ENCODE measurements at places on chromosomes 5 and 9.

DNA sequence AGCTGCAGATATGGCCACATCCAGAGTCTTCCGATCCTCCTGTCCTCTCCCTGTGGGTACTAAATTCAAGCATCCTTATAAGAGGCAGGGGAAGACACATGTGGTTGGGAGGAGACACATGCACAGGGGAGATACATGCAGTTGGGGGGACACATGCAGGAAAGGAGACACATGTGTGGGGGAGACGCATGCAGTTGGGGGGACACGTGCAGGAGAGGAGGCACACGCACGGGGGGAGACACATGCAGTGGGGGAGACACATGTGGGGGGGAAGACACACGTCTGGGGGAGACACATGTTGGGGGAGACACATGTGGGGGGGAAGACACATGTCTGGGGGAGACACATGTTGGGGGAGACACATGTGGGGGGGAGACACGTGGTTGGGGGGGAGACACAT, 21.2 kb upstream of the OLFM1 start:
- no peak for DNase-seq

GRCh38 chr9:3036333-3036700, 192.4 kb upstream of the PUM3 start:
- DNase-seq, result no peak

DNA sequence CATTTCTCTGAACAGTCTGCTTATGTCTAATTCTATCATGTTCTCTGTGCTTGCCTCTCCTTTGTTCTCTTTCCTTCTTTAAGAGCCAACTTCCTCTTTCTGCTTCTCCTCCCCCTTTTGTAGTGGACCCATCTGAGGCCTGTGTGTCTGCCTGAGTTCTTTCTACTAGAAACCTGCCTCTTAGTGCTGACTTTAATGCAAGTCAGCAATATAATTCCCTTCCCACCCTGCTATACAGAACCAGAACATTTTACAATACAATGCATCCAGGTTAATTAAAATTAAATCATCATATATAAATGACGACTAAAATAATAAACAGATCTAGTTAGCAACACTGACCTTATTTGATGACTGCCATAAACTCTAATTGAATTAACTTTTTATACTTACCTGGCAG, 82.6 kb upstream of the GAS1 start:
- no peak for DNase-seq

- peak; percentile 54 for DNase-seq
These were observed 28.7 kb downstream of the GFRA3 start for GRCh38 chr5:138245717-138246116.

DNA sequence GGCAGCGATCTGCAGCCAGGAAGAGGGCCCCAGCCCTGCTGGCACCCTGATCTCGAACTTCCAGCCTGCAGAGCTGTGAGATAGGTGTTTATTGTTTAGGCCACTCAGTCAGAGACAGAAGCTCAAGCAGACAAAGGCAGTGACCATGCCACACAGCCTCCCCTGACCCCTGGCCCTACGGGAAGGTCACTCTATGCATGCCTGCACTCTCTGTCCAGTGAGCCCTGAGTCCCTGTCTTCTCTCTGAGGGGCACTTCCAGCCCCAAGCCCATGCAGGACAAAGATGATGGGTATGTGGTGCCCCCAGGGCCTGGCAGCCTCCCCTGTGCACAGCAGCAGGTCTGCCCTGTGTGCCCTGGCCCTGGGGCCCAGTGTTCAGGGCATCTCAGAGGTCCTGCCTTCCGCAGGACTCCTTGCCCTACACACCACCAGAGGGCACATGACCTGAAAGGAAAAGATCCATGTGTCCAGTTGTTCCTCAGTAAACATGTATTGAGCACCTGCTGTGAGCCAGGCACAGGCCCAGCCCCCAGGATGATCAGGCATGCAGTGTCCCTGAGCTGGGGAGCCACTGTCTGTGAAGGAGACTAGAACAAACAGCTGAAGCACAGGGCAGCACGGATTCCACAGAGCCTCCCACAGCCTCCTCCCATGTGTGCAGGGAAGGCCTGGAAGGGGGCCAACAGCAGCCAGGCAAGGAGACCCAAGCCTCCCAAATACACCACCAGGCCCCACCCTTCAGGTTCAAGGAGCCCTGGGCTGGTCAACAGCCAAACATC, 109.3 kb downstream of the ATPSCKMT start:
- no peak for DNase-seq

DNA sequence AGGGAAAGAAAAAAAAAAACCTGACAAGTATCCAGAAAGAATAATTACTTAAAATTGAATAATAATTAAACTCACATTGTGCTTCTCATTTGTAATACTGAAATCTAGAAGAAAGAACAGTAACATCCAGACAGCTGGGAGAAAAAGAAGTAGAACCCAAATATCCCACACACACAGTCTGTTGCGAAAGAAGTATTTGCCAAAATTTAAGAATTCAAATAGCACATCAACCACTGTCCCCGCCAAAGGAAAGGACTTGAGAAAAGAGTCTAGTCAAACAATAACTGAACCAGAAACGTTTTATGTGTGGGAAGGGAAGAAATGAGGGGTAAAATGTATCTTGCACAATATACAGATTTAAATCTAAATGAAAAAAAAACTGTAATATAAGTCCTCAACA, 202.8 kb downstream of the MLLT3 start:
- no peak for DNase-seq

DNA sequence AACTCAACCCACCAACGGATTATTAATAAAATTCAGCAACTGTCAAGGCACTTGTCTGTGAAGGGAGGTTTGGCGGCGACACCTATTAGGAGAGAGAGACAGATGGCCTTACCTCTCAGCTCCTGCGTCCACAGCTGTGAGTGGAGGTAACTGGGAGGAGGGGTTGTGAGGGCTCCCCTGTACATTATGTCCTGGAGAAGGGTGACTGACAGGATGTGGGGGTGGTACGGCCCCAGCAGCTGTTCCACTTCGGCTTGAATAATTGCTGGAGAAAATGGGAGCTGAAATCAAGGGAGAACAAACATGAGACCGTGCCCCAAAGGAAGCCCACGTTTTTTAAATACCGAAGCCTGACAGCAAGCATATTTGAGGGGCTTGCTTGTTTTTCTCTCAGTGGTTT, 353.5 kb upstream of the RFX3 start:
- no peak for DNase-seq

DNA sequence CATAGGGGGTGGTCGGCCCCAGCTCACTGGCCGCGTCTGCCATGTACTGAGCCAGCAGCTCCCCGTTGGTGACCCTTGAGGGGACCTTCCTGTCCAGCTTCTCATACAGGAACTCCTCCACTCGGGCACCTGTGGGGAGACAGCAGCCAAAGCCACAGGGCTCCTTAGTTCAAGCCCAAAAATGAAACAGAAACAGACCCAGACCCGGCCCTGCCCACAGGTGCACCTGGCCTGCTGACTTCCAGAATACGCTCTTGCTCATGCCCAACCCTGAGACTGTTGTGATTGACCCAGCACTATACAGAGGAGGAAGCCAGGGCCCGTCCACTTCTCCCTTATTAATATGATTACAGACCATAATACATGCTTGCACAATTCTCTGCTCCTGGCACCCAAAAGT, 7.0 kb downstream of the SH3GLB2 start:
- no peak for DNase-seq

DNA sequence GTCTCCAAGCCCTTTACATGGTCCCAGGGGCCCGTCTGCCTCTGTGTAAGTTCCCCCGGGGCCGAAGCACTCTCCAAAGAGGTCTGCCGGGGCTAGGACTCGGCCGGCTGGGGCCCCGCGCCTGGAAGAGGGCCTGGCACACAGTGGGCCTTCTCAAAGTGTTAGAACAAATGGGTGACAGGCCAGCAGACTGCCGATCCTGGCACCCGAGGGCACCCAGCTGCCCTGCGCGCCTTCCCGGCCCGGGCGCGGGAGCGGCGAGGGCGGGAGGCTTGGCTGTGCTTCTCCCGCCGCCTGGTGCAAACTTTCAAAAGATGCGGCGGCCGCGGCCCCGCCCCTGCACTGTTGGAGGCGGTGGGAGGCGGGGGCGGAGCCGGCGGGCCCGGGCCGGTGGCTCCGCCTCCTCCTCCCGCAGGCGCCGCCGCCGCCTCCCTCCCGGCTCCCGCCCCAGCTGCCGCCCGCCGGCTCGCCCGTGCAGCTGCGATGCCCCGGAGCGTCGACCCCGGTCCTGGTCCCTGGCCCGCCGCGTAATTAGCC, at the start of gene NEURL1B:
Gene NEURL1B (plus strand): TSS at position 442 of the 537 bp plus-strand sequence. CDS start 144 bp downstream, outside the sequence.
- DNase-seq, result peak; percentile 83

- DNase-seq, result no peak
These were observed 3.6 kb upstream of the SPATA31E1 start for GRCh38 chr9:87878989-87879511.

DNA sequence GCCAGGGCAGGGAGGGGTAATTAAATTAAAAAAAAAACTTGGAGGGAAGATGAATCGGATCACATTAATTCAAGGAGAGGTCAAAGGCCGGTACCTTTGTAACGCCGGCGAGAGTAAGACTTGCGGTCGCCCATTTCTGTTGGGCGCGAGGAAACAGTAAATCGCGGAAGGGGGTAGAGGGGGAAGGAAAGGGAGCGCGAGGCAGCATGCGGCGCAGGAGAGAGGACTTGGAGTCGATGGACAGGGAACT, 324 bp upstream of the RGMB start:
- DNase-seq, result no peak

GRCh38 chr9:96612105-96612965, 7.3 kb downstream of the CDC14B start:
- DNase-seq, result peak; percentile 52

DNA sequence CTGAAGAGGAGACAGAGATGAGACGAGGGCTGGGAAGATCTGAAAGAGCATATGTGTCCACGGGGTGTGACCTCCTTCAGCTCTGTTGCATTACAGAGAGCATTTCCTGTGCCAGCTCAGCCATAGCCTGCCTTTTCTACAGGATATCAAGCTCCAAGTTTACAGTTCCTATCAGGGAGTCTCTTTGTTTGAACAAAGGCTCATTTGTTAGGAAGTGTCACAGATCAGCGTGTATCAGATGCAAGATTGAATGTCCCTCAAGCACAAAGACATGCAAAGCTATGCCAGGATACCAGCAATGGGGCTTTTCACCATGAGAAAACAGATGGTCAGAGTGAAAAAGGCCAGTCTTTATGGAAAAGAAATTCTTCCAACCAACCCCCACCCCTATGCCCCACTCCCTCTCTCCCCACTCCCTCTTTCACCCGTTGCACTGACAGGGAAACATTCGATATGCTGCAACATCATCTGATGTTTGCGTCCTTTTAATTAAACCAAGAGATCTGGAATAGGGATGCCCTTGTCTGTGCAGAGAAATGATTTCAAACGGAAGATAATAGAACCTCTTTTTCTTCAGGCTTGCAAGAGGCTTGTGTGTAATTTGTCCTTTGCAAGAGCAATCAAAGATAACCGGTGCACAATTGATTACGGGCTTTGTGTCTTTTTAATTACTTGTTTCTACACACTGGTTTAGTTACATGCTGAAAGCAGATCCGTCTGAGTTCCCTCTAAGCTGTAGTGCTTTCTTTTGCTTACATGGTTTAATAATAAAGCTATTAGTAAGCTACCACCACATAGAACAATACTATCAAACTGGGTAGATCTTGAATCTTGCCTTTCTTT, 263.1 kb upstream of the RGMB start:
- DNase-seq, result no peak

- no peak for DNase-seq
These were observed 27.9 kb downstream of the ANXA1 start for GRCh38 chr9:73179589-73179988.

DNA sequence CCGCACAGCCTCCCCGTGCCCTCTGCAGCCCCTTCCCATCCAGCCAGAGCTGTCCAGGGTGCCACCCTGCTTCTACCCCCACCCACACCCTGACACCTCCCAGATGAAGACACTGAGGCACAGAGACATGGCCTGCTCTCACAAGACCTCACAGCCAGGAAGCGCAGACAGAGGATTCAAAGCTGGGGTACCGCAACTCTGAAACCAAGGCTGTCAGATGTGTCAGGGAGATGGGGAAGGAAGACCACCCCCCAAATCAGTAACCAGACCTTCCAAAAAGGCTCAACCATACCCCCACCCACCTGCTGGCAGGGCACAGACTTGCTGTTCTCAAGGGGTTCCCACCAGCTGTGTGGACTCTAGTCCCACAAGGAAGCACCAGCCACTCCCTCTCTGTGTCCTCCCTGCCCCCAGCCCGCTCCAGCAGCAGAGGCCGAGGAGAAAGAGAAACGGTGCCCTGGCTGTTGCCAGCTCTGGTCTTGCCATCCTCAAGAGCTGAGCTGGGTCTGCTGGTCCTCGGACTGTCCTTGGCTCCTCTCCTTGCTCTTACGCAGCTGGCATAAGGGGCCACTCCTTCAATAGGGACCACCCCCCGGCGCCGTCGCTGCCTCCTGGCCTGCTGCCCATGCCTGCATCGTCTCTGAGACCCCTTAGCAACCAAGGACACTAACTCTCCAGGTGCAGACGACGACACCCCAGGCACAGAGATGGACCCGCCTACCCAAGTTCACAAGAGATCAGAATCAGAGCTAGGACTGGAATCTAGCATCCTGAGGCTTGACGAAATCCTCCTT, 699 bp downstream of the AKNA start:
- no peak for DNase-seq

DNA sequence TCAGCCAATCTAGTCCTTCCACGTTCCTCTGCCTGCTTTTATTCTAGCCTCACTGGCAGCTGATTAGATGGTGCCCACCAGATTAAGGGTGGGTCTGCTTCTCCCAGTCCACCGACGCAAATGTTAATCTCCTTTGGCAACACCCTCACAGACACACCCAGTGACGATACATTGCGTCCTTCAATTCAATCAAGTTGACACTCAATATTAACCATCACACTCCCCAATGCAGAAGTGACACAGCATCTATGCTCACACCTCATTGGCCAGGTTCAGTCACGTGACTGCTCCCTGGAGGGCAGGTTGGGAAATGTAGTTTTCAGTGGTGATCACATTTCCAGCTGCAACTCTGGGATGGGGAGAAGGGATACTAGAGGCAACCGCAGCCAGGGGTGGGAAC, 13.0 kb downstream of the SUSD3 start:
- DNase-seq, result no peak

DNA sequence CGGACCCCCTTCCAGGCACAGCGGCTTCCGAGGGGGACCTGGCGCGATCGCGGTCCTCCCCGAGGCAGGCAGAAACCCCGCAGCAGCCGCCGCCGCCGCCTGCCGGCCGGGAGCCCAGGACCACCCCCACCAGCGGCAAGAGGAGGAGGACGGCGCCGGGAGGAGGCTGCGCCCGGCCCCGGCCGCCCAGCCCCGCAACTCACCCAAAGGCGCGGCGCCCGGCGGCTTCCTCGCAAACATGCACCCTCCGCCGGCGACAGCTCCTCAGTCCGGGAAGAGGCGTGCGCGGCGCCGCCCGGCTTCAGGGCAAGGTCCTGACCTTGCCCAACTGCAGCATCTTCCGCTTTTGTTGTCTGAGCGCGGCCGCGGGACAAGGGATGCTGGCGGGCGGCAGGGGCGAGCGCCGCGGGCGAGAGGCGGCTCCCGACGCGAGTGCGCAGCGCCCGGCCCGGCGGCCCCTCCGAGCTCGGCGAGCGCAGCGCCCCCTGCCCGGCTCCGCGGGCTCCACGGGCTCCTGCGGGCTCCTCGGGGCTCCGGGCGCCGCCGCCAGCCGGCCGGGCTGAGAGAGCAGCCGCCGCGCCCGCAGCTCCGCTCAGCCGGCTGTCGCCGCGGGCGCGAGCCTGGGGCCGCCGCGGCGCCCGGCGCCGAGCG, 507 bp downstream of the CTNND2 start:
- peak; percentile 69 for DNase-seq

GRCh38 chr9:86126998-86127972, 27.9 kb upstream of the GOLM1 start:
- DNase-seq, result peak; percentile 92

GRCh38 chr9:81535542-81536241, 153.7 kb downstream of the TLE1 start:
- peak; percentile 65 for DNase-seq
